Purkinje cell (primary cell): ENCODE measurements at places on chromosomes 2 and 18. TPM values are rescaled to one million over a fixed set of nuclear protein-coding genes. Genes with fewer than 3 reads are reported as not detected.

The RNF152 gene
- polyA plus RNA-seq, result 2.7 and 3.5 TPM in 2 replicates

The TUBB8B gene
- polyA plus RNA-seq, result not detected in 2 replicates

The ITM2C gene
- 9.2 and 40.8 TPM in 2 replicates for polyA plus RNA-seq

The DYNAP gene
- polyA plus RNA-seq, result not detected in 2 replicates

The MDH1B gene
- 11.8 TPM in 2 replicates for polyA plus RNA-seq

The CDH7 gene
- polyA plus RNA-seq, result 0.50 and 2.4 TPM in 2 replicates

The ZBTB7C gene
- polyA plus RNA-seq, result 0.07 and 1.1 TPM in 2 replicates

The ZNF407 gene
- 3.5 and 4.5 TPM in 2 replicates for polyA plus RNA-seq

The STK11IP gene
- polyA plus RNA-seq, result 0.06 and 0.90 TPM in 2 replicates

The C1QL2 gene
- not detected in 2 replicates for polyA plus RNA-seq

The DSG2 gene
- not detected in 2 replicates for polyA plus RNA-seq

The IL36G gene
- polyA plus RNA-seq, result not detected in 2 replicates

The RNU2-63P gene
- not detected in 2 replicates for polyA plus RNA-seq

The ADGRF3 gene
- not detected in 2 replicates for polyA plus RNA-seq

The HRH4 gene
- not detected in 2 replicates for polyA plus RNA-seq

The ACVR1 gene
- polyA plus RNA-seq, result 7.6 and 10.0 TPM in 2 replicates

The CYS1 gene
- polyA plus RNA-seq, result 0.22 and 1.0 TPM in 2 replicates

The FAM210A gene
- 13.1 and 26.8 TPM in 2 replicates for polyA plus RNA-seq

The FECH gene
- 9.1 and 15.5 TPM in 2 replicates for polyA plus RNA-seq

The ZNF385B gene
- 16.3 and 25.8 TPM in 2 replicates for polyA plus RNA-seq

The CCDC68 gene
- not detected in 2 replicates for polyA plus RNA-seq

The CPLX4 gene
- polyA plus RNA-seq, result 0.69 and 1.4 TPM in 2 replicates

The SAG gene
- polyA plus RNA-seq, result not detected in 2 replicates

The MEP1B gene
- not detected in 2 replicates for polyA plus RNA-seq

The SPHKAP gene
- polyA plus RNA-seq, result 2.7 and 4.3 TPM in 2 replicates

The DOCK10 gene
- polyA plus RNA-seq, result 3.3 and 5.4 TPM in 2 replicates

The AKAIN1 gene
- 425 and 444 TPM in 2 replicates for polyA plus RNA-seq

The MAPRE3 gene
- polyA plus RNA-seq, result 17.4 and 20.0 TPM in 2 replicates

The C2orf78 gene
- polyA plus RNA-seq, result not detected in 2 replicates

The HMSD gene
- polyA plus RNA-seq, result 7.1 TPM in 1 of 2 replicates, not detected in the other

The FHOD3 gene
- 17.2 and 25.6 TPM in 2 replicates for polyA plus RNA-seq

The ALPI gene
- polyA plus RNA-seq, result not detected in 2 replicates

The DUSP2 gene
- polyA plus RNA-seq, result 2.7 TPM in 1 of 2 replicates, not detected in the other

The ERBB4 gene
- polyA plus RNA-seq, result 4.9 and 8.0 TPM in 2 replicates

The DTNB gene
- polyA plus RNA-seq, result 4.1 and 10.1 TPM in 2 replicates

The RBFA gene
- polyA plus RNA-seq, result 2.6 and 8.2 TPM in 2 replicates

The KLHL14 gene
- 0.20 TPM in 1 of 2 replicates, not detected in the other for polyA plus RNA-seq

The DNAJC5G gene
- not detected in 2 replicates for polyA plus RNA-seq

The PJVK gene
- polyA plus RNA-seq, result 6.1 and 6.6 TPM in 2 replicates

The CKAP2L gene
- polyA plus RNA-seq, result 3.7 TPM in 1 of 2 replicates, not detected in the other

The NLRC4 gene
- 0.84 and 1.2 TPM in 2 replicates for polyA plus RNA-seq

The TUBA4B gene
- not detected in 2 replicates for polyA plus RNA-seq

The FKBP1B gene
- polyA plus RNA-seq, result 4.2 and 15.0 TPM in 2 replicates

The NTSR2 gene
- polyA plus RNA-seq, result 1.7 and 3.4 TPM in 2 replicates
